Activated CD4-positive, alpha-beta T cell treated with anti-CD3 and anti-CD28 coated beads, Interleukin-10, Interleukin-2, amounts not matched to agents 100 ng/mL and 50 ng/mL, durations not matched to agents 16 hours and 8 hours (primary cell): ENCODE measurements at places on chromosomes 7 and 10.

DNA sequence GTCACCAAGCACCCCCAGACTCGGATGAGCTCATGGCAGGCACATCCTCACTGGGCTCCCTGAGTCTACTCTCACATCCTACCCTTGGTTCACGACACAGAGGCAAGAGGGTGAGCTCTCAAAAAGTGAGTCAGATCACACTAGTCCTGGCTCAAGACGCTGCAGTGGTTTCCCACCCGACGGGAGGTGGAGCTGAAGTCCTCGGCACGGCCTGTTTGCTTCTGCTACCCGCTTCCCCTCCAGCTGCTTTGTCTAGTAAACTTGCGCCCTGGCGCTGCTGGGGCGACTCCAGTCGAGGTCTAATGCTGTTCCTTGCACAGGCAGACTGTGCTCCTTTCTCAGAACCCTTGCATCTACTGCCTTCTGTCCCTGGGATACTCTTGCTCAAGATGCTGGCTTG lies 13.5 kb upstream of the SFMBT2 start:
- DNase-seq, result peak; percentile 32

- no peak for DNase-seq
Measured at GRCh38 chr10:12659706-12660105, 310.4 kb downstream of the CAMK1D start.

GRCh38 chr7:32587411-32587948 lies 92.2 kb downstream of the AVL9 start:
- no peak for DNase-seq

- no peak for DNase-seq
Measured at GRCh38 chr7:147563669-147564068, 1026.9 kb upstream of the C7orf33 start.

DNA sequence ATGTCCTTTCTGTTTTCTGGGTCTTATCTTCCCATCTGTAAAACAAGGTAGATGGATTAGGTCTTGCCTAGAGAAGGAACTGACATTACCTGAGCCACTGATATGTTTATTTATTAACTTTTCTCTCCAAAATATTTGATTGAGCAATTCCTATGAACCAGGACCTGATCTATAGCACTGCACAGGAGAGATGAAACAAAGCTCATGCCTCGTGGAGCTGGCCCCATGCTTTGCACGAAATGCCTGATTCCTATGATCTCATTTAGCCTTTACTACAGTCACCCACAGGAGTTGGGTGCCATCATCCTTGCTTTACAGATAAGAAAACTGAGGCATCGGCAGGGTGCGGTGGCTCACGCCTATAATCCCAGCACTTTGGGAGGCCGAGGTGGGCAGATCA lies 48.2 kb upstream of the ZMIZ1 start:
- no peak for DNase-seq

DNA sequence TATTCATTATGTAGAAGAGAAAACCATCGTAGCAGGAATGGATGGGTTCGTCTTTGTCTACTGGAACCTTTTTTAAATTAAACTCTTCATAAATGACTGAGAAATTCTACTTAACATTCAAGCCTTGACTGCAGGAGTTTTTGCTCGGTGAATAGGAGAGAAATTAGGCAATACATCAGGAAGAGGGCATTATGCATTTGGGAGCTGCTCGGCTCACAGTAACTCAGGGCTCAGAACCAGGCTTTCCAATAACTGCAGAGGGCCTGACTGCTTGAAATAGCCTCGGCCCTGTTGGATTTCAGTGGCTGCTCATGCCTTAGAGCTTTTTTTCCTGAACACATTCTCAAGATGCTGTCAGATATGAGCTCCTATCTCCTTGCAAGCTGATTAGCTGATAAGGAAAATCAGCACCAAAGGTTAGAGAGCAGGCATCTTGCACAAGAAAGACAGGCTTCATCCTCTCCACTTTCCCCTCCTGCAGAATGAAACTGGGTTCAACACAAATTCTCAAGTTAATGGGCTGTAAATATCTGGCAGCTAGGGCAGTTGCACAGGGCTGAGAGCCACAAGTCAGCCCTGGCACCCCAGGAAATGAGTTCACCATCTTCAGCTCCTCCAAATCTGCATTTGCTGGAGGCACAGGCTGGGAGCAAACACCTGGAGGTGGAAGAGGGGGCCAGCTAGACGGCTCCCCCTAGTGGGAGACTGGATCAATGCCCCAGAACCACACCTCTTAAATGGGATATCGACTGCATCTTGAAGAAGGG lies 24.3 kb downstream of the TECTB start:
- peak; percentile 53 for DNase-seq

DNA sequence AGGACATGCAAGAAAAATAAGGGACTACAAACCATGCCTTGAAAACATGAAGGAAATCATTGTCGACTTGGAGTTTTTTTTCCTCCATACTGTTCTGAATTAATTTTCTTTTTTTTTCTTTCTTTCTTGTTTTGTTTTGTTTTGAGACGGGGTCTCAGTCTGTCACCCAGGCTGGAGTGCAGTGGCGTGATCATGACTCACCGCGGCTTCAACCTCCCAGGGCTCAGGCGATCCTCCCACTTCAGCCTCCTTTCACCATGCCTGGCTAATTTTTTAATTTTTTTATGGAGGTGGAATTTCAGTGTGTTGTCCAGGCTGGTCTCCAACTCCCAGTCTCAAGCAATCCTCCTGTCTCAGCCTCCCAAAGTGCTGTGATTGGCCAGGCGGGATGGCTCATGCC lies 11.6 kb downstream of the UCMA start:
- no peak for DNase-seq

DNA sequence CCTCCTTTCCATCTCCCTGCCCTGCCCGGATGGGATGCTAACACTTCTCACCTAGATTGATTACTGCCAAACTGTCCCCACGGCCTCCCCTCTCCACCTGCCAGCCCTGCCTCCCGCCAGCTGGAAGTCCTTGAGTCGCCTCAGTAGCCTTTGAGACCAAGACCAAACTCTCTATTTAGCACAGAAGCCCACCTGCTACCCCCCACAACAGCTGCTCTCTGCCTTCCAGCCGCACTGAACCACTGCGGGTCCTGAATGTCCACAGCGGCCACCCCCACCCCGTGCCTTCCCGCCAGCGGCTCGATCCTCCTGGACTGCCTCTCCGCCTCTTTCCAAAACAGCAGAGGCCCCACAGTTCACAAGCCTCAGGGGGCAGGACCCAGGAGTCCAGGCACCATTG lies 39.0 kb downstream of the FKBP6 start:
- DNase-seq, result no peak

GRCh38 chr7:1567049-1567771 lies 2.6 kb downstream of the PSMG3 start:
- DNase-seq, result no peak

GRCh38 chr10:43131906-43132305 lies 6.3 kb upstream of the CSGALNACT2 start:
- DNase-seq, result no peak

DNA sequence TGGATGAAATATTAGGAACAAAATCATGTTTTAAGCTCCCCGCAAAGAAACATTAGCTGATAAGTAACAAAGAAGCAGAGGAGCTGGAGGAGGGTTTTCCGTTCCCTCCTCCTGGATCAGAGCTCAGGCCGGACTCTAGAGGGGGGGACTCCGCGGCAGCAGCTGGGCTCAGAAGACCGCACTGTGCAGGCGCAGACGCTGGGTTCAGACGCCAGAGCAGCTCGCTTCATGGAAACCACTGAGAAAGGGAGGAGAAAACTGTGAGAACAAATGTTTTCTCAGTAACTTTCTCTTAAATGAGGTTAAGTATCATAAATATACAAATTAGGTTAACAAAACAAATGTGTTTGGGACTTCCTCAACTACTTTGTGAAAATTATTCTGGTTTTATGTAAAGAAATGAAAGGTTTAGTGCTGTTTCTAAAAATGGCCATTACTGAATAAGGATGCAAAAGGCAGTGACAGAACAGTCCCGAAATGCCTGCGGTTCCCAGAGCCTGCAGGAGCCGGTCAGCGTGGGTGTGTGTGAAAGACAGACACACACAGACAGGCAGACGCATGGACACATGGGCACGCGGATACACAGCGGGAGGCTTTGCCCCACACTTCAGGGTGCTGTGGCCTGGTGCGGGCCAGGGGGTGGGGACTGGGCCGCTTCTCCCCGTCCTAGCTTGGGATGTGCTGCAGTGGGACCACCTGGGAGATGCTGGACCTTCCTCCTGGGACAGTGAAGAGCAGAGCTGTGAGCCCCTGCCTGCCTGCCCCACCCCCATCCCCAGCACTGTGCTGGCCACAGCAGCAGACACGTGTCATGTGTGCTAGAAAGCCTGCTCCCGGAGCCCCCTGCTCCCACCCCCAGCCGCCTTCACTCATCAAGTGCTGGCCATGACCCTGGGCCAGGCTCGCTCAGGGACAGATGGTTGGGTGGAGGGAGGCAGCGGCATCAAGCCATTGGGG lies 20.3 kb upstream of the ADGRA1 start:
- no peak for DNase-seq

GRCh38 chr7:118061386-118061785 lies 122.6 kb upstream of the LSM8 start:
- no peak for DNase-seq

DNA sequence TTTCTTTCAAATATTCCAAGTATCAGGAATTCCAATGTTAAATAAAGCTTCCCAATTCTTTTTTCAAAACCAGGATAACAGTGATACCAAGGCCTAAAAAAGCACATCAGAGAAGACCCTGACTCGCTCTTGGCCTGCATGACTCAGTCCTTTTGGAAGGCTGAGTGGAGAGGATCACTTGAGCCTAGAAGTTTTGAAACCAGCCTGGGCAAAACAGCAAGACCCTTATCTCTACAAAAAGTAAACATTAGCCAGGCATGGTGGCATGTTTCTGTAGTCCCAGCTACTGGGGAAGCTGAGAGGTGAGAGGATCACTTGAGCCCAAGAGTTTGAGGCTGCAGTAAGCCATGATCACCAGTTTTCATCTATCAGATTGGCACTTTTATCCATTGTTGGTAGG lies 18.7 kb downstream of the NFE2L3 start:
- no peak for DNase-seq

DNA sequence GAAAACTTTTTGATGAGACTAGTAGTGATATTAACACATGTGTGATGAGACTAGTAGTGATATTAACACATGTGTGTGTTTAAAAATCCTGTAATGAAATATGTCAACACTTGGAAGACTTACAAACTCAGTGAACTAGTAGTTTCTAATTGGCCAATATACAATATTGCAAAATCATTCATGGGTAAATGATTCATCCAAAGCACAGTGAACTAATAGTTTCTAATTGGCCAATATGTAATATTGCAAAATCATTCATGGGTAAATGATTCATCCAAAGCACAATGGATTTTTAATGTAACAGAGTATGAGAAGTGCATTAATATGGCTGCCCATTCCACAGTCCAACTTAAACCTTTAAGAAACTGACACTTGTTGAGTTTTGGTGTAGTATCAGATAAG lies 77.8 kb downstream of the ATAD1 start:
- no peak for DNase-seq

GRCh38 chr7:31095286-31096197 lies 43.4 kb downstream of the ADCYAP1R1 start:
- no peak for DNase-seq

GRCh38 chr7:28190077-28190710 lies 9.6 kb upstream of the JAZF1 start:
- no peak for DNase-seq

- DNase-seq, result no peak
Measured at GRCh38 chr10:124285587-124286527, 132.9 kb downstream of the OAT start.

DNA sequence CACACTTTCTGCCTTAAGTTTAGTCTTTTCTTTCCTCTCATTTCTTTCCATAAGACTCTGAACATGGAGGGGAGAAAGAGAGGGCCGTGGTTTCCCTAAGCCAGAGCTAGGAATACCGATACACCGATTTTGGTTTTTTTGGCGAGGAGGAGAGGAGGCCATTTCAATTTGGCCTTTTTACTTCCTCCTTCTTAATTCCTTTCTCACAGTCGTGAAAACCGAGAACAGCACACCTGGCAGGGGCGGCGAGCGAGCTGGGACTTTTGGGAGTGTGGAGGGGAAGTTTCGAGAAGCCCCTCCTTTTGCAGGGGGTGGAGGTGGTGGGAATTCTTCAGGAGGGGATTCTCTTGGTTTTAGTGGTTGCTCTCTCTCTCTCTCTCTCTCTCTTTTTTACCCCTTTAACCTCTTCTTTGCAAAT lies 6.2 kb downstream of the GATA3 start:
- no peak for DNase-seq

GRCh38 chr10:60312818-60313588 lies 76.7 kb downstream of the ANK3 start:
- no peak for DNase-seq

GRCh38 chr7:113087071-113087998 lies 708 bp upstream of the GPR85 start:
- DNase-seq, result no peak

DNA sequence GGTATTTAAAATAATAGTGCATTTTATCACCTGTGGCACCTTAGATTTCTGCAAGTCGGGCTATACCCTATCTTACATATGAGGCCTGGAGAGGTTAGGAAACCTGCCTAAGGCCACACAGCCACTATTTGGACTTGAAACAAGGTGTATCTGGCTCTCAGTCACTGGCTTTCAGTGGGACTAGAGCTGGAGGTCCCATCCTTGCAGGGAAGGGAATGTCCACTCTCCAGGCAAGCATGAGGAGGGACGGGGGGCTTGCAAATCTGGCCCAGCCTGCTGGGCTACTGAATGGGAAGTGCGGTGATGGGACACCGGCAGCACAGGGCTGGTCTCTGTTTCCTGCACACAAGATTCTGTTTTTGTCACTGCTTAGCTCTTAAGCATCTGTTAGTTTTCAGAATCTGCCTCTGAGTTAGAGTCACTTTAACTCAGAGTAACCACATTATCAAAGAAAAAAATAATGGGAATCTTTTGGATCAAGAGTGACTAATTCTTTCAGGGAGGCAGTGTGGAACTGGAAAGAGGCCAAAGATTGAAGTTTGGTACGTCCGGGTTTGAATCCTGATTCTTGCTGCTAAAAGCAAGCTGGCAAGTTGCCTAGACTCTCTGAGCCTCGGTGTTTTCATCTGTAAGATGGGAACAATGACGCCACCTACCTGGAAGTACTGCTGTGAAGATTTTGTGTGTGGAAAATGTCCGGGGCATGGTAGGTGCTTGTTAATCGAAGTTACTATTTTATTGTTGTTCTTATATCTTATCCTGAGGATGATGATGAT lies 33.8 kb upstream of the HABP2 start:
- no peak for DNase-seq

- DNase-seq, result peak; percentile 24
Measured at GRCh38 chr10:35409094-35409582, 72.8 kb downstream of the CCNY start.

- DNase-seq, result no peak
Measured at GRCh38 chr7:147513451-147513850, 1077.1 kb upstream of the C7orf33 start.

DNA sequence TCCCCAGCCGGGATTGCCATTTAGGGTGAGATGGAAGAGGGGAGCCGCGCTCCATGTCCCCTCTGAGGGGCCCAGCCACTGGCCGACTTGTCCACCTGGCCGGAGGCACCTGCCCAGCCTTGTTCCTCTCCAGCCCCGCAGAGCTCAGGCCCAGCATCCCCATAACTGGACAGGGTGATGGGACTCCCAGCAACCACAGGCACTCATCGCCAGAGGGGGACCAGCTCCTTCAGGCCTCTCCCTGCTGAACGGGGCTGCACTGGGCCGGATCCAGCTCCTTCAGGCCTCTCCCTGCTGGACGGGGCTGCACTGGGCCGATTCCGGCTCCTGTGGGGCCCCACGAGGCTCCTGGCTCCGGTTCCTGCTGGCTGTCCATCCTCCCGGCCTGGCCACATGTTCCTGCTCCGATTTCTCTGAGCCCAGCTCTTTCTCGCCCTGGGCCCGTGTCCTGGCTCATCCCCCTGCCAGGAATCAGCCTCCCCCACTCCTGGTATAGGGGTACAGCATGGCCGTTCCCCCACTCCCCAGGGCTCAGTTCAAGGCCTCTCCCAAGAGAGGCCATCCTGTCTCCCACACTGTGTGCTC lies 56.1 kb upstream of the ADGRA1 start:
- DNase-seq, result no peak
